ENCODE measurements at places on chromosomes 6 and 20.

DNA sequence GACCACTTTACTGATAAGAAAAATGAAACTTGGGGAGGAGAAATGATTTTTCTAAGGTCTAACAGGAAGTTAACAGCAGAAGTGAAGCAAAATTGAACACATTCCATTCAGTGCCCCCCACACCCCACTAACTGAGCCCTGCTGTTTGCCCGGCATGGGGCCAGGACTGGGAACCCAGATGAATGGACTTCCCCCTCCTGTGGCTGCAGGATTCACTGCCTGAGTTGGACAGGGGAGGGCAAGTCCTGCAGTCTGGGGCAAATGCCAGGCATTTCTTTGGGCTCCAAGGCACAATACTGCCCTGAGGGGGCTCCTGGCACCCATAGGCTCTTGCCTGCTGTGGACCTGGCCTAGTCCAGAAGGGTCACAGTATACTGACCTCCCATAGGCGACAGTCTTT, 28.3 kb downstream of the FYN start:
- DNase-seq, result no peak

DNA sequence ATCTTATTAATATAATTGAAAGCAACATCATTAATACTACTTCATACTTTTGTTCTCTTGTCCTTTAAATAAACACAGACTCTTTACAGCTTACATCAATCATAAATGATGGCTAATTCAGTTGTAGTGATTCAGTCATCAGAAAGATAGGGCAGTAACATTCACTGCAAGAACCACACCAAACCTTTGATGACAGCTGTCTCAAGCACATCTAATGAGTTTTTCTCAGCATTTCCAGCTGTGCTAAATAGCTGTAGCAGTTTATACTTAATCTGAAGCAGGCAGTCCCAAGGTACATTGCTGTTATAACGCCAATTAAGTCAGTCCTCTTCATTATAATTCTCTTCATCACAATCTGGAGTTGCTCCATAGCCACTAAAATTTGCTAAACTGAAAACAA, 45.7 kb downstream of the PREP start:
- no peak for DNase-seq

DNA sequence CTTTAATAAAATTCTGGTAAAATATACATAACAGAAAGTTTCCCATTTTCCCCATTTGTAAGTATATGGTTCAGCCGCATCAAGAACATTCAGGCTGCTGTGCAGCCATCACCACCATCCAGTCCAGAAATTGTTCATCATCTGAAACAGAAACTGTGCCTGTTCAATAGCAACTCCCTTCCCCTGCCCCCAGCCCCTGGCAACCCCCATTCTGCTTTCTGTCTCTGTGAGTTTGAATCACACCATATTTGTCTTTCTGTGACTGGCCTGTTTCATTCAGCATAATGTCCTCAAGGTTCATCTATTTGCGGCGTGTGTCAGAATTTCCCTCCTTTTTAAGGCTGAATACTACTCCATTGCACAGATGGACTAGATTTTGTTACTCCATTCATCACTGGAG, 19.1 kb downstream of the VSTM2L start:
- DNase-seq, result no peak

DNA sequence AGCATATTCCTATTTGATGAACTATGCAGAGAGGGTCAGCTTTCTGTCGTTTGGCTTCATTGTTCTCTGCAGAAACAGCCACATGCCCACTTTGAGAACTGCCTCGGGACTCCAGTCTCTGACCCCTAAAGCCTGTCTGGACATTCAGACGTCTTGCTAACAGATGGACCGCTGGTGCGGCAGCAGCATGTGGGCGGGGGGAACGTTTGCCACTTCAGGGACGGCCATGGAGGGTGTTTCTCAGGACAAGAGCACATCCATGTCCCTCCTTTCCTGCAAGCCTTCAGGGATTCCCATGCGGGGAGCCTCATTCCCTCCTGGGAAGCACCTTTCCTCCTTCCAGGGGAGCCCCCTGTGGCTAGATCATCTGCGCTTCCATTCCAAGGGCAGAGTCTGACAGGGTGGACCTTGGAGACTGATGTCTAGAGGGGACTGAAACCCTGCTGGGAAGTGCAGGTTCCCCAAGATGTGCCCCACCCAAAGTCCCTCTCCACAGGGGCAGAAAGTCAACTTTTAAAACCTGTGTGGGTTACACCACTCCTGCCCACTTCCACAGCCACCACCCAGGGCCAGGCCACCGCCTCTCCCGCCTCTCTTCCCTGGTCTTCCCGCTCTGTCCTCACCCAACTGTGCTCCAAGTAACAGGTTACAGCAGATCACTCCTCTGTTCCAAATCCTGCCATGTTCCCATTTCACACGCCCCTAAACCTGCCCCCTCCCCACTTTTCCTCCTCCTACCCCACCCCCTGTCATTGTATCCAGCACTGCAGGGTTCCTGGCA, 94.8 kb upstream of the PMEPA1 start:
- no peak for DNase-seq

- DNase-seq, result no peak
Observed at GRCh38 chr20:43909720-43910119, 4.9 kb upstream of the TOX2 start.

- DNase-seq, result peak; percentile 9
Observed at GRCh38 chr20:1033751-1034414, 31.8 kb upstream of the RSPO4 start.

- no peak for DNase-seq
Observed at GRCh38 chr6:160349020-160349441, 853 bp downstream of the SLC22A3 start.

GRCh38 chr20:52924411-52925271, 47.5 kb upstream of the TSHZ2 start:
- DNase-seq, result no peak
